Cardiac fibroblast (primary cell): ENCODE measurements at places on chromosomes 4 and X.
A peak's percentile ranks its signal among the peaks of the same experiment; 100 is the strongest.

- DNase-seq, result no peak
These were observed 459.4 kb downstream of the DTHD1 start for GRCh38 chr4:36740796-36741310.

GRCh38 chr4:73189274-73189810 is 69.3 kb downstream of the ANKRD17 start:
- peak; percentile 51 for DNase-seq

DNA sequence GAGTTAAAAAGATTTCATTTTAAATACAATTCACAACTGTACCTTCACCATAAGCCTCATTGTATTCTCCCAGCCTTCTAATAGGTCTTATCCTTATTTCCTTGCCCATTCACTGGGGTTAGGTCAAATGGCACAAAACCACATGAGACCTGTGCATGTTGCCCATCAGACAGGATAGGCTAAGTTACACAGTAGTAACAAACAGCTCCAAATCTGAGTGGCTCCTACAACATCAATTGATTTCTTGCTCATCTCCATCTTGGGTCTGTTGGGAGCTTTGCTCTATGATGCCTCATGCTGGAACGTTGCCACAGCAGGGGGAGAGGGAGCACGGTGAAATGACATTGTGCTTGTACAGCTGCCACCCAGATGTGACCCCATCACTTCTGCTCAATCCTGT is 70.6 kb downstream of the DHX15 start:
- DNase-seq, result no peak

GRCh38 chrX:1582686-1583437 is 8.5 kb upstream of the AKAP17A start:
- DNase-seq, result no peak

DNA sequence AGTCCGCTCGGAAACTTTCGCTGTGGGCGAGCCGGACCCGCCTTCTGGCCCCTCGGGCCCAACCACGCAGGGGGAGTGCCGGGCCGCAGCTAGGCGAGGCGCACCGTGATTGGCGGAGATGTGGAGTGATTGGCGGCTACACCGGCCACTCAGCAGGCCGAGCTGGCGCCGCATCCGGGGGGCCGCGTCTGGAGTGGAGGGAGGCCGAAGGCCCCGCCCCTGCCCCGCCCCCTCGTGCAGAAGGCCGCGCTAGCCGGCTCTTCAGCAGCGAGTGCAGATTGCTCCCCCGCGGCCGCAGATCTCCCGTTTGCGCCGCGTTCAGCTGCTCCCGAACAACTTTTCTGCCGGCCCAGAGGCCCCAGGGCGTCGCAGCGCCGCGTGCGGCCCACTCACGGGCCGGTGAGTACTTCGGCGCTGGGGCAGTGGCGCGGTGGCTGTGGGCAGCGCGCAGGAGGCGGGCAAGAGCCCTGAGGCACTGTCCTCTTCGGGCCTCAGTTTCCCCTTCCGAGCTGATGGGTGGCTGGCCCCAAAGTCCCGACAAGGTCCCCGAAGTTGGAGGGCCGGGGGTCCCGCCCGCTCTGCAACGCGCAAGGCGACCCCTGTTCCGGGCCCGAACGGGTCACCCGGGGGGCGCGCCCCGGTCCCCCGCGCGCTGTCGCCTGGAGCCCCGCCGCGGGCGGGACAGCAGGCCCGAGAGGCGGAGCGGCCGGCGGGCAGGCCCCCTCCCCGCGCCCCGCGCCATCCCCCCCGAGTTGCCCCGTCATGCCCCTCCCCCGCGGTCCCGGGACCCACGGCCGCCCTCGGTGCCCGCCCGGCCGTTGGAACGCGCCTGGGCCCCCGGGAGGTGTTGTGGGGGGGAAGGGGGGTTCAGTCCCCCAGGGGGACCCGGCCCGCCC is at the start of gene WFS1:
TSS of gene WFS1 (plus strand) at position 235 of the 896 bp plus-strand sequence. CDS start 7,606 bp downstream, outside the sequence.
- DNase-seq, result peak; percentile 98

- DNase-seq, result no peak
These were observed 41.6 kb upstream of the GIMD1 start for GRCh38 chr4:106409901-106410889.

- no peak for DNase-seq
These were observed 47.2 kb downstream of the FGFBP1 start for GRCh38 chr4:15891312-15891711.

DNA sequence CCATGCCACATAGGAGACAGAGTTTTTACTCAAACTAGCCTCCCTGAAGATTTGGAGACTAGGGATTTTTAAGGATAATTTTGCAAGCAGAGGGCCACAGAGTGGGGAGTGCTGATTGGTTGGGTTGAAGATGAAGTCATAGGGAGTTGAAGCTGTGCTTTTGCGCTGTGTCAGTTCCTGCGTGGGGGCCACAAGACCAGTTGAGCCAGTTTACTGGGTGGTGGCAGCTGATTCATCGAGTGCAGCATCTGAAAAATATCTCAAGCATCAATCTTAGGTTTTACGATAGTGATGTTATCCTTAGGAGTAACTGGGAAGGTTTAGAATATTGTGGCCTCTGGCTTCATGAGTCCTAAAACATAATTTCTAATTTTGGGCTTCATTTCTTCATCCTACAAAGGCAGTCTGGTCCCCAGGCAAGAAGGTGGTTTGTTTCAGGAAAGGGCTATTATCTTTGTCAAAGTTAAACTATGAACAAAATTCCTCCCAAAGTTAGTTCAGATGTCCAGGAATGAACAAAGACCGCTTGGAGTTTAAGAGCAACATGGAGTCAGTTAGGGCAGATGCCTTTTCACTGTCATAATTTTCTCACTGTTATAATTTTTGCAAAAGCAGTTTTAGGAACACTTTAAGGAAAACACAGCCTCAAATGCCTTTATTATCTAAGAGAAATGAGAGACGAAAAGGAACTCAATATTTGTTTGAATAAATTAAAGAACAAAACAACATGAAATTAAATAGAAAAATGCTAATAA is 960.8 kb upstream of the PRKX start:
- no peak for DNase-seq

GRCh38 chr4:1855333-1856070 is 454 bp downstream of the LETM1 start:
- DNase-seq, result no peak

DNA sequence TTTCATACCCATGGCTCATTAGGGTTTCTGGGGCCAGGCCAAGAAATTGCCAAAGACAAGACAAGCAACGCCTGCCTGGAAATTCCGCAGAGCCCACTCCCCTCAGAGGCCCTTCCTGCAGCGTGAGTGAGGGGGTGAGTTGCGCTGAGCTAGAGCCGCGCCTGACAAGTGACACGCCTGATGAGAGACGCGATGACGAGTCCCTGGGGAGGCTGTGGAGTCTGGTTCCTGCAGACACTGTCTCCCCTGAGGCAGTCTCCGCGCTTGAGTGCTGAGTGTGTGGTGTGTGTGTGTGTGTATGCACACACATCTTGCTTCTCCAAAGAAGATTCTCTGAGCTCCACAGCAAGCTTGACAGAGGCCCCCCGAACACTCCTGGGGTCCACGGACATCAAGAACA is 269.8 kb downstream of the BCOR start:
- DNase-seq, result no peak

- DNase-seq, result peak; percentile 24
These were observed 35.5 kb downstream of the SLIT2 start for GRCh38 chr4:20287246-20287645.

DNA sequence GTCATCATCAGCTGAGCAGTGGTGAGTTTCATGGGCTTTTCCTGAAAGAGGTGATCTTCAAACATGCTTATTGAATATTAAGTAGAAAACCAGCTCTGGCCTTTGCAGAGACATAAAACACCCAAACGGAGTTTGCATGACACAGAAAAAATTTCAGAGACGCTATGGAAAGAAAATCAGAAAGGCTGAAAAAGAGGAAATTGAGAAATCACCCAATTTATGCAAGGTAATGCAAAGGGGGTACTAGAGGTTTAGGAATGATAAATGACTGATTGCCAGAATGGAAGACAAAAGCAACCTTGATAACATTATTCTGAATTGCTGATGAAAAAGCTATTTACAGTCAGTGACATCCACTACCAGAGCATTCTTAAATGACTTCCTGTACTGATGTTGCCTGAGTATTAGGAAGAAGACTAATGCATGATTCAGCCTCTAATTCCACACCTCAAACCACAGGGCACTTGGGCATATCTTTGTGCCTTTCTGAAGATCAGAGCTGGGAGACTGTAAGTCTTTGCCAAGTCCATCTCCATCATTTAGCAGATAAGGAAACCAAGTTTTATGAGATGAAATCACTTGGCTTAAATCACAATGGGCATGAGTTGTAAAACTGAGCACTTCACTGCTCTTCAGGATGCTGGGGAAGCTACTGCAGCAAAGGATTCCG is 565.7 kb downstream of the PPARGC1A start:
- DNase-seq, result no peak

GRCh38 chrX:123504047-123504446 is 228.8 kb downstream of the THOC2 start:
- DNase-seq, result no peak

GRCh38 chr4:6655924-6656323 is 15.4 kb downstream of the MRFAP1 start:
- DNase-seq, result no peak

- no peak for DNase-seq
These were observed 204.2 kb upstream of the PACRGL start for GRCh38 chr4:20496068-20496467.

GRCh38 chr4:103150677-103151076 is 47.5 kb downstream of the CENPE start:
- peak; percentile 80 for DNase-seq

GRCh38 chr4:34469516-34469915 is 1774.8 kb downstream of the ARAP2 start:
- DNase-seq, result no peak

DNA sequence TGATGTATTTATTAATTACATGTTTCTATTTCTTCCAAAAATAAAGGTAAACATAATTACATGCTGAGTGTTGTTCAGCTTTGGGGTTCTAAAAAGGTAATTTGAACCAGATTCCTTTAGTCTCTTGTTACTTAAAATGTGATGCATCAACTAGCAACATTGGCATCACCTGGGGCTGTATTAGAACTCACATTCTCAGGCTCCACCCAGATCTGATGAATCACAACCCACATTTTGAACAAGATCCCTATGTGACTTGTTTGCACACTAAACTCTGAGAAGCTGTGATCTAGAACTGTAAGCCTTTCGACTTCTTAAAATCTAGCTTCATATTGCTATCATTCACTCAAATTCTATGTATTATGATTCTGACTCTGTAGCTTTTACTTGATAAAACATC is 23.0 kb upstream of the HS3ST1 start:
- no peak for DNase-seq

DNA sequence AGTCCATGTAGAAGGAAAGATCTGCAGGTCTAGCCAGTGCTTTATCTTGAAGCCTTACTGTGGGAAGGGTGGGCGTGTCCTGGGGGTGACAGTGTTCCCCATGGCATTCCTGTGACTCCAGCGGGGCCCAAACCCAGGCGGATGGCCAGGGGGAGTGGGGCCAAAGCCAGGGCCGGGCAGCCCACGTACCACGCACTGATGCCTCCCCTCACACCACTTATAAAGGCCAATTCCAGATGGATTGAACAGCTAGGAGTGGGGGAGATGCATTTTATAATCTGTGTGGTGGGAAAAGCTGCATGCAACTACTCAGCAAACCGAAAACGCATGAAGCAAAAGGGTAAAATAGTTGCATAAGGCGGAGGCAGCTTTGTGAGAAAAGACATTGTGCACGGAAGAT is 36.4 kb downstream of the NELFA start:
- no peak for DNase-seq
